ENCODE measurements at places on chromosomes 16 and 17. TPM values are rescaled to one million over a fixed set of nuclear protein-coding genes. Genes with fewer than 3 reads are reported as not detected.

Gene CES3
- 0.45 TPM for polyA plus RNA-seq

DNA sequence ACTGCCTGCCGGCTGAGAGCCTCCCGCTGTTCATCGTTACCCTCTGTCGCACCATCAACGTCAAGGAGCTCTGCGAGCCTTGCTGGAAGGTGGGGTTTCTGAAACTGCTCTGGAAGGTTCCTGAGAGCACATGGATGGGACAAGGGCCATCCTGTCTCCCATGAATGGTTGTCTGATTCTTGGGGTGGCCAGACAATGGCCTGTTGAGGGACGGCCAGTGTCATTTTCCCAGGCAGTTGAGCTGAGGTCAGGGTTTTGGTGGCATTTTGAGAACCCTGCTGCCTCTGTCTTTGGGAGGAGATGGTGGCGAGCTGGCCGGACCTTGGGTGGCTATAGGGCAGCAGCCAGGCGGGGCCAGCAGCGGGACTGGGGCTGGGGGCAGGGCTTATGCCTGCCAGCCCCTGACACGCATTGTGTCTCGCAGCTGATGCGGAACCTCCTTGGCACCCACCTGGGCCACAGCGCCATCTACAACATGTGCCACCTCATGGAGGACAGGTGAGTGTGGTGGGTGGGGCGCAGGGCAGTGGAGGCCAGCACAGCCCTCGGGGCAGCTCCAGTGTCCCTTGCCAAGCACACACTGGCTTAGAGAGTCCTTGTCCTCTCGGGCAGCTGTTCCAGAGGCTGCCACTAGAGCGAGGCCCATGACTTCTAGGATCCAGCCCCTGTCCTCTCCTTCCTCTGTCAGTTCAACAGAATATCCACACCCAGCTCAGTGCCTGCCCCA lies 9.1 kb downstream of the TSC2 start:
- DNase-seq = no peak

- no peak for DNase-seq
Observed at GRCh38 chr17:62876673-62877405, 68.7 kb upstream of the MARCHF10 start.

DNA sequence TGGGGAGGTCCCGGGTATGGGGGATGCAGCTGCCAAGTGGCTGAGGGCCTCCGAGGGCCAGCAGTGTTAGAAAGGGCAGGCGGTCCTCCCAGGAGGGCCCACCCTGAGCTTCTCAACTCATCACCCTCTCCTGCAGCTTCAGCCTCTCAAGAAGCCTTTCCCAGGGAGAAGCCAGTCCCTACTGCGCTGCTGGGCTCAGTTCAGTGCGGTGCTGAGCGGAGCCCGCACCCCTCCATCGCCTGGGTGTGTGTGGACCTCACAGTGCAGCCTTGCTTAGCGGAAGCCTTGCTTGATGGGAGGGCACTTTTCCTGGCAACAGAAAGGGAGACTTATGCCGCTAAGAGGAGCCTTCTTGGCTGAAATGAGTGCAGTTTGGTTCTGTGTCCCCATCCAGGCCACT lies 3.5 kb upstream of the APRT start:
- DNase-seq = no peak

Gene CCL1
- polyA plus RNA-seq = not detected

DNA sequence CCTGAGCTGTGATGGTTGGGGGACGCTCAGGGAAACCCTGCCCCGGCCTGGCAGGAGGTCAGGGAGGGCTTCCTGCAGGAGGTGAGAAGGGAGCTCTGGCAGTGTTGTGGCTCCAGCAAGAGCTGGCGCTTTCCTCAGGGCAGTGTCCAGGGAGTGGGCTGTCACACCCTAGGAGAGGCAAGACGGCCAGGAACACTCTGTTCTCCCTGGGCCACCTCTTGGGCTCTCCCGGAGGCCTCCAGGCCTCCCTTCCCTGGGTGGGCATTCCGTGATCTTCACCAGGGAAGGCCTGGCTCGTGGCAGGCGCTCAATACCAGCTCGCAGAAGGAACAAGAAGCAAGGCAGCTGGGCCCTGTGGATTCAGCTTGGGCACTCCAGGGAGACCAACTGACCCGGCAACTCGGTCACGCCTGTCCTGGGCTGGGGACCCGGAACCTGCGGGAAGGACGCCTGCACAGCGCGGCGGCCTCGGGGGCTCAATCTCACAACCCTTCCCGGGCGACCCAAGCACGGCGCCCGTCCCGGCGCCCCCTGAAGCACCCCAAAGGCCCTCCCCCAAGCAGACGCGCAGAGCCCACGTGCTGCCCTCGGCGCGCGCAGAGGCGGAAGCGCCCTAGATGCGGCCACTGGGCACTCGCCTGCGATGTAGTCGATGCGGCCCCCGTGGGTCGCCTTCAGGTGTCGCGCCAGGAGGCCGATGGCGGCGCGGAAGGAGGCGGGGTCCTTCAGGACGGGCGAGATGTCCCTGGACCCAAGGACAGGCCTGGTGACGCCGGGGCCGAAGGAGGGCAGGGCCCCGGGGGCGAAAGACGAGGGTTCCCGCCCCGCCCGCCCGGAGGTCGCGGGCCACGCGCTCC lies 588 bp downstream of the APRT start:
- peak; percentile 90 for DNase-seq

GRCh38 chr17:79625706-79626105 lies 14.9 kb upstream of the RBFOX3 start:
- no peak for DNase-seq

Gene CCL4L2
- 1.4 TPM for polyA plus RNA-seq

- DNase-seq = peak; percentile 89
Observed at GRCh38 chr16:66357523-66357928, 9.0 kb upstream of the CDH5 start.

Gene TUFM
- 145 TPM for polyA plus RNA-seq

DNA sequence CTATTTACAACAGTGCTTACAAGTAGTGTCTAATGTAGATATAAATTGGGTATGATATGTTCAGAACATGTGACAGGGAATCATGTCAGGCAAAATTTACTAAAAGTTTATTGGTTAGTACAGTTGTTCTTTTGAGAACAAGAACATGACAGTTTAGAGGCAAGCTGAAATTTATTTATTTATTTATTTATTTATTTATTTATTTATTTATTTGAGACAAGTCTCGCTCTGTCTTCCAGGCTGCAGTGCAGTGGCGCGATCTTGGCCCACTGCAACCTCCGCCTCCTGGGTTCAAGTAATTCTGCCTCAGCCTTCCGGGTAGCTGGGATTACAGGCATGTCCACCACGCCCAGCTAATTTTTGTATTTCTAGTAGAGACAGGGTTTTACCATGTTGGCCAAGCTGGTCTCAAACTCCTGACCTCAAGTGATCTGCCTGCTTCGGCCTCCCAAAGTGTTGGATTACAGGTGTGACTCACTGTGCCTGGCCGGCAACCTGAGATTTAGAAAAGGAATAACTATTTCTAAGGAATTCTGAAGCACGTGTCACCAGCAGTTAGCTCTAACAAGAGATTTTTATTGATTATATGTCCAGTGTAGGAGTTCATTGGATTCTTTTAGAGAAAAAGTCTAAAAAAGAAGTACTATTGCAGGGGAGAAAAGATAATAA lies 24.9 kb downstream of the MRTFB start:
- DNase-seq = no peak

Gene OR4D2
- not detected for polyA plus RNA-seq

Gene TNFRSF13B
- polyA plus RNA-seq = 0.27 TPM

GRCh38 chr16:25959221-25959620 lies 267.5 kb downstream of the HS3ST4 start:
- no peak for DNase-seq

DNA sequence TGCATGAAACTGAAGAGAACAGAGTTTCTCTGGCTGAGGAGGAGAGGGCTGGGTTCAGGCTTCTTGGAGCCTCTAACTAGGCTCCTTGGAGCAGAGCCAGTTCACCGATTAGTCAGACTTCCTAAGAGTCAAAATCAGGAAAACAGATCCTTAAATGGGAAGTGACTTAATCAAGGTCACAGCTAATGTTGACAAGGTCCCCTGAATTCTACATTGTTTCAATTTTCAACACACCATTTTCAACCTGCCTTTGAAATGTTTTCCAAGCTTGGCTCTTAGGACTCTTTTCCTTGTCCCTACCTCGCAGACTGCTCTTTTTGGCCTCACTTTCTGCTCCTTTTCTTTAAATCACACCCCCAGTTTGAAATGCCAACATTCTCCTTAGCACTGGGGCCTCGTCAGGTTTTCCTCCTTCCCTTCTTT lies 16.3 kb downstream of the MYL4 start:
- no peak for DNase-seq

DNA sequence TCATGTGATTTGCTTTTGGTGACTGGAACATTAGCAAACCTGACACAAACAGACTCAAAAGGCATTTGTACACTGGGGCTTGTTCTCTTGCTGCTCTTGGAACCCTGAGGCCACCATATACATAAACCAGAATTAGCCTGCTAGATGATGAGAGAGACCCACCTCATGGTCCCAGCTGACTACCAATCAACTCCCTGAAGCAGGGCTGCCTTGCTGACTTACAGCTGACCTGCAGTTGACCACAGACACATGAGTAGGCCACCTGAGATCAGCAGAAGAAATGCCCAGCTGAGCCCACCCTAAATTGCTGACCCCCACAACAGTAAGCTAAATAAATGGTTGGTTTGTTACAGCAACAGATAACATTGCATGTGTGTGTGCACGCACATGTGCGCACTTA lies 28.7 kb downstream of the BRIP1 start:
- no peak for DNase-seq

Gene RAC3
- 12.8 TPM for polyA plus RNA-seq

- no peak for DNase-seq
Observed at GRCh38 chr17:82226146-82226808, 2.6 kb upstream of the SLC16A3 start.

Gene GDPD1
- polyA plus RNA-seq = 2.2 TPM

DNA sequence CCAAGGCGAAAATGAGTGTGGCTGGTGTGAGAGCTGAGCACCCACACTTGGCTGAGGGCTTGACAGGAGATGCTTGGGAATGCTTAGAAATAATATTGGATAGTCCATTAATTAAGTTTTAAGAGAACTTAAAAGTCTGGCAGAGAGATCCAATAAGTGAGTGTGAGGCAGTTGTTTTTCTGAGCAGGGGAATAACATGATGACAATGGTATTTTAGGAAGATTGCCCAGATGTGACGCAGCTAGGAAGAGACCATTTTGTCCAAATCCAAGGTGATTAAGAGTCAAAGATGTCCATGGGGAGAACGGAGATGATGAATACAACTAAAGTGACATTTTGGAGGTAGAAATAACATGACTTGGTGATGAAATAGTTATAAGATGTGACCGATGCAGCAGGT lies 102.8 kb upstream of the AXIN2 start:
- peak; percentile 54 for DNase-seq

DNA sequence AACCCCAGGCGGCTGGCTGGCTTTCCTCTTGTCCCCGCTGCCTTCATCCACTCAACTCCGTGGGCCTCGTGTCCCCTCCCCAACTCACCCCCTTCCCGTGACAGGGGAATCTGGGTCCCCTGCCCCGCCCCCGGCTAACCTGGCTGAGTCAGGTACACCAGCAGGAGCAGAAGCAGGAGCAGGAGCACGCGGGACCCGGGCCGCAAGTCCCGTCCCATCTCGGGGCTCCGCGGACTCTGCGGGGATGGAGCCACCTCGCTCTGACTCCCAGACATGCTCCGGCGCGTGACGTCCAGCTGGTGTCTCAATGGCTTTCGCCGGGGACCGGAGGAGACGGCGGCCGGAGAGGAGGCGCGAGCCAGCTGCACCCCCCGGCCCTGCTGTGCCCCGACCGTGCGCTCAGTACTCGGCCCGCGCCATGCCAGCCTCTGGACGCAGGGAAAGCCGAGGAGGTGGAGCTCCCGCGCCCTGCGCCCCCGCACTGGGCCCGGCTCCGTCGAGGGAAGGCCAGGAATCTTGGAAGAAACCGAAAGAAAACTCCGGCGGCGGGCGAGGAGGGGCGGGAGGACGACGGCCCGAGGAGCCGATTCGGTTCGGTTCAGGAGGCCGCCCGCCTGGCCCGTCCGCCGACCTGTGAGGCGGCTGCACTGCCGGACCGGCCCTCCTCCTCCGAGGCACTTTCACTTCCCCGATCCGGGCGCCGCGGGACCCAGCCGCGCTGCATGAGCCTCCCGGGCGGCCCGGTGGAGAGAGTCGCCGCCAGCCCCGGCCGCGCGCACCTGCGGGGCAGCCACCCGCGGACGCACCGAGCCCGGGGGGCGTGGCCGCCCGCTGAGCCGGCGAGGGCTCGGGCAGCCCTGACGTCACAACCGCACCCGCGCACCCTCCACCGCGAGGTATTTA lies at the start of the genes CXCL16 and ZMYND15:
Gene CXCL16 (minus strand): TSS at position 807 of the 903 bp plus-strand sequence. CDS start 589 bp downstream, at position 218.
Gene ZMYND15 (plus strand): TSS at position 712 of the 903 bp plus-strand sequence. CDS start 716 bp downstream, outside the sequence.
- DNase-seq = no peak

DNA sequence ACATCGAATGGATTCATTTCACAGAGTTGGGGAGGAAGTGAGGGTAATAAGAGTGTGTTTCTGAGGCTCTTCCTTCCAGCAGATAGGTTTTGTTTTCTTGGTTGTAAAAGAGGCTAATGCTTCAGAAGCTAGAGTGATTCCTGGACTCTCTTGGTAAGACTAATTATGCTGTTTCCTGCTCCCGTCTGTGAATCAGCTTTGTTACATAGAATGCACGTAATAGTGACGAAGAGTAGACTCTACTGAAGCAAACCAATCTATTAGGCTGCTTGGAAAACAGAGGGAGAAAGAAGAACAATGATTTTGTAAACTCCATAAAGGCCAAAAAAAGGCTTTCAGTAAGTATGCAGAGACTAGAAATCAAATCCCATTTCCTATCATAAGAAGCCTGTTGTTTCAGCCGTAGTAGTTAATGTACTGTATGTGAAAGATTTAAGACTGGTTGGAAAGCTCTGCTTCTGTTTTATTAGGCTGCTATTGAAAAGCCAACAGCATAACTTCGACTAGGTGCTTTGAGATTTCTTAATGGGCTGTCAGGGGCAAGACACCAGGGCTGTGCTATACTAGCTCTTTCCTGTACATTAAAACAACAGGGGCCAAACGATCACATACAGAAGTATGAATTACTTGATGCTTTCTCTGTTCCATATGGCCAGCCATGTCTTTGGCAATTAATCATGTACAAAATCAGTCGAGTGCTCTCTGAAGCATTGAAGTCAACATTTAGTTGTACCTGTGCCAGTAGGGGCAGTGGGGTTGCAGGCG lies 219.0 kb downstream of the FTO start:
- no peak for DNase-seq

DNA sequence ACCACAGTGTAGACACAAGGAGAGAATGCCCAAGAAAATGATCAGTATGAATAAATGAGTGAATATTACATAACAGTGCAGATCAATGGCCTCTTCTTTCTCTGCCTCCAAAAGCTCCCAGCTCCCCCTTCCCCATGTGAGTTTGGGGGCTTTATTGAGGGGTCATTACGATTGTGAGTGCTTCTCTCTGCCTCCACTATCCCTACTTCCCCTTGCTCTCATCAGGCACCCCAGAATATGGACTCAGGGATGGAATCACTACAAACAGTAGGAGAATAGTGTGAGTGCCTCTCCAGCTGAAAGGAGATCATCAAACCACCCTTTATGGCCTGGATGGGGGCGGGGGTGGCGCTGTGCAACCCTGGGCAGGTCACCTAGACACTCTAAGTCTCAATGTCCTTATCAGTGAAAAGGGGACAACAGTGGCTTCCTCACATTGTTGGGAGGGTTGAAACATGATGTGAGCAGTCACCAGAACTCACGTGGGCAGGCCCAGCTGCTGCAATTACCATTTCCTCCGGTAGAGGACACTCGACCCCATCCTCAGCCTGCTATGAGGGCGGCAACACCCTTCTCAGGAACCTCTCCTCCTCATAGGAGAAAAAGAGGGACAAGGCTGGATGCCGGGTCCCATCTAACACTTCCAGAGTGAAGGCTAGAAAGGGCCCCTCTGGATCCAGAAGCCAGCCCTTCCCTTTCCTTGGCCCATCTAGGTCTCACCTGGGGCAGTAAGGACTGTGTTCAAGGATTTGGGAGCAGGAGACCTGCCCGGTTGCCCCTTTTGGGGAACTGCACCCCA lies 2.1 kb upstream of the EPOP start:
- peak; percentile 88 for DNase-seq

Gene PITPNM3
- 7.2 TPM for polyA plus RNA-seq

GRCh38 chr16:73717266-73717974 lies 579.2 kb upstream of the PSMD7 start:
- no peak for DNase-seq

Measured in muscle of arm (tissue), 14 donors.